Renal pelvis (tissue), 12 donors: ENCODE measurements at places on chromosomes 5 and 9. TPM values are rescaled to one million over a fixed set of nuclear protein-coding genes. Genes with fewer than 3 reads are reported as not detected.
A peak's percentile ranks its signal among the peaks of the same experiment; 100 is the strongest.

The STPG3 gene
- 2.8 TPM for polyA plus RNA-seq

DNA sequence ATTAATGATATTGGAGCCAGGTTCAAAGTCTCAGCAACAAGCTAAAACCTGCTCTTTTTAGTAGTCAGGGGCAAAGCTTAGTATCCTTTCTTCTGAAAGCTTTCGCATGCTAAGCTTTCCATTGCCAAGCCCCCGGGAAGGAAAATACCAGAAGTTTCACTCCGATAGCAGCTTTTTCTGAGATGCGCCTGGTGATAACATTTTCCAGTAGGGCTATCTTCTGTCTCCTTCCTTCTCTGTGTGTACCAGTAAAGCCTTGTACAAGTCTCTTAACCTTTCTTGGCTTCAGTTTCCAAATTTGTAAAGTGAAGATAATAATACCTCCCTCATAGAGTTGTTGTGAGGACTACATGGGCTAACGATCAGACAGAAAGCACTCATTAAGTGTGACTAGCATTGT, 36.7 kb downstream of the DOCK8 start:
- DNase-seq: no peak

DNA sequence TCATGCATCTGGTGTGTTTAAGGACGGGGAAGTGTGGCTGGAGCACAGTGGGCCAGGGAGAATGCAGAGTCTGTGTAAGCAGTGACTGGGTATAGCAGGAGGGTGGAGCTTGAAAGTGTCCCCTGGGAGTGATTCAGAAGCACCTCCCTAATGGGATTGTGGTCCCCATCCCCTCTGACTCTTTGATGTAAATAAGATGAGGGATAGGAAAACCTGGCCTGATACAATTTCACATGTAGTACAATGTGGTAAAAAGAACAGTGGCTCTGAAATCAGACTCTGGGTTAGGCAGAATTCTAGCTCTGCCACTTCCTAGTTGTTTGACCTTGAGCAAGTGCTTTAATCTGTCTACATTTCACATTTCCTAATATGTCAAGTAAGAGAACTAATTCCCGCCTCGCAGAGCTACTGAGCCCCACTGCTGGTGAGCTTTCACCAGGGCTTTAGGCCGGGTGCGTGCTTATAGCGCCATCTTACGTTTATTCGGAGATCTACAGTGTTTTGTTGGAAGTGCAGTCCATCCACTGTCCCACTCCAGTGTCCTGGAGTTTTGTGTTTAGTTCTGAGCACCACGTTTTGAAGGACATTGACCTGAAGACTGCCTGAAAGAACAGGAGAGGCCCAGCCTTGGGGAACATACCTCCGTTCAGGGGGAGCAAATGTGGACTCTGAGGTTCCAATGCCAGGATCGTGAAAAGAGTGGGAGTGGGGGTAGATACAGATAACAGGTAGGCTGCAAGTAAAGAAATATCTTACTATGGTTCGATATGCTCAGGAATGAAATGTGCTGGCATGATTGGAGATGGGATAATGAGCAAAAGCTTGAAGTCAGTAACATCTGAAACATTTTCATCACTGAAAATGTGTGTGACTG, 51.2 kb upstream of the TESK1 start:
- peak; percentile 67 for DNase-seq

- no peak for DNase-seq
These were observed 57.2 kb upstream of the PRDM9 start for GRCh38 chr5:23450187-23450586.

The SLC45A2 gene
- 1.1 TPM for polyA plus RNA-seq

DNA sequence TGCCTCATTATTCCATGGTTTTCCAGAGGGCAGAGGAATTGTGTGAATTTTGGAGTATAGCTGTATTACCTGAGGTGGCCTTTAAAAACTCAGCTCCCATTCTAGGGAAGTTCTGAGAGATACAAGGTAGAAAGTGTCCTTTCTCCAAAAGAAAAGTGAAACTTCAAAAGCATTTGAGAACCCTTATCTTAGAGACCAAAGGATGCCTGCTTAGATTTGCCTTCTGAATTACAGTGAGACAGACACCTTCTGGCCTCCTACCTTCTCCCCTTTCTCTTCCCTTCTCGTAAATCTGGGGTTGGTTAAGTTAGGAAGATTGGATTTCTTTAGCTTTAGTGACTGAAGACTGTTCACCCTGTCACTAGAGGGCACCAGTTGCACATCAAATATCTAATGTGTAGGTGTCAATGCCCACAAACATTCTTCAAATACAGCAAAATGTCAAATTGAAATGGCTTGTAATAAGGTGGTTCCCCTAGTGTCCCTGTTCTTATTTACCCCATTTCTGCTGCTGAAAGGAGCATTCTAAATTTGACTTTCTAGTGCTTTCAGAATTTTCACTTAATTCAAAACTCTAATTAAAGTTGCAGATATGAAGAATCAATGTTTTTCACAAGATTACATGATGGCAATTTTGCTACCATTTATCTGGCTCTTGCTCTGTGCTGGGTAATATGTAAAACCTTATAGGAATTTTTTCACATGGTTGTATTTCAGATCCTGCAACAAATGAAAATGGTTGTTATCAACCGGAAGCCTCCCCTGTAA, 46.7 kb downstream of the PRRC1 start:
- DNase-seq: peak; percentile 76
